ENCODE measurements at places on chromosomes 13 and 19. TPM values are rescaled to one million over a fixed set of nuclear protein-coding genes. Genes with fewer than 3 reads are reported as not detected.

- DNase-seq, result no peak
Measured at GRCh38 chr19:38815059-38816001, 2.6 kb upstream of the LGALS4 start.

- no peak for DNase-seq
Measured at GRCh38 chr13:98989469-98990235, 11.8 kb upstream of the DOCK9 start.

DNA sequence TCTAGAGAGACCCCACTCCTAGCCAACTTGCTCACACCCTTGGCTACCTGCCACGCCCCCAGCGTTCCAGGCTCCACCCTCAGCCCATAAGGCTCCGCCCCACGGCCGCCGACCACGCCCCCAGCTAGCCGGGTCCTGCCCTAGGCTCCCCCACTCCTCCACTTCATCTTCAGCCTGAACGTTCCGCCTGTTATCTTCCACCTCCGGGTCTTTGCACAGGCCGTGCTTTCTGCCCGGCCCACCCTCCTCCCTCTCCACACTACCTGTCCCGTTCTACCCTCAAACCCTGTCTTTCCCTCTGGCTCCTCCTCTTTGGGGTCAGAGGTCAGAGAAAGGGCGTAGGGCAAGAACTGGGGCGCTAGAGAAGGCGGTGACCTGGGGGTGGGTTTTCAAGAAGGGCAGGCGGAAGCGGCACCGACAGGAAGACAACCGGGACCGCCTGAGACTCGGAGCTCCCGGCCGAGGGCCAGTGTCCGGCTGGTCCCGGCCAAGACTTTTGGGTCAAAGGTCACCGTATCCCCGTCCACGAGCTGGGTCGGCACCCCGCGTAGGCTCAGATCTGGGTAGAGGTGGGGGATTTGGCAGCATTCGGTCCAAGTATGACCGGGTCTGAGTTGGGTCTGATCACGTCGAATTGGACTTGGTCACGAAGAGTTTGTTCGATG lies 2.2 kb downstream of the PDE4C start:
- DNase-seq, result no peak

- DNase-seq, result peak; percentile 8
Measured at GRCh38 chr13:28476919-28477708, 17.8 kb downstream of the FLT1 start.

GRCh38 chr19:10408511-10409283 lies 5.4 kb upstream of the CDC37 start:
- no peak for DNase-seq

DNA sequence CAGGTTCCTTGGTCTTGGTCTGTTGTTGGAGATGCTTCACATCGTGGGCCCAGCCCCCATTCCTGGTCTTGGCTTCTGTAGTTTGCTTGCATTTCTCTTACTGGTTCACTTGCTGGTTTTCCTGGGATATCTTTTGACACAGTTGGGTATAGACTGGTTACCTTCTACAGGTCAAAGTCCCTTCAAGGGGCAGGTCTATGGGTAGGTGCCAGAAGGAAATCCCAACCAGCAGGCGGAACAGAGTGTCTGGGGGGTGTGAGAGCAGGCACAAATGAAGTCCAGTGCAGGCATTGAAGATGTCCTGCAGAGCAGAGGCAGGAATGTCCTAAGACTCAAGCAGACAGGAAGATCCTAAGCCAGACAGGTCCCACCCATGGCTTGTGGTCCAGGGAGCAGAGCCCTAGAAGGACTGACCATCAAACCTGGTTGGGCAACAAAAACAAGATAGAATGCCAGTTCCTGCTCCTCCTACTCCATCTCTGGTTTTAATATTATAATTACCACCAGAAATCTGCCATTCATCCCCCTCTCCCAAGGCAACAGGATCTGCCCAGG lies 17.7 kb upstream of the WASF3 start:
- DNase-seq, result no peak

DNA sequence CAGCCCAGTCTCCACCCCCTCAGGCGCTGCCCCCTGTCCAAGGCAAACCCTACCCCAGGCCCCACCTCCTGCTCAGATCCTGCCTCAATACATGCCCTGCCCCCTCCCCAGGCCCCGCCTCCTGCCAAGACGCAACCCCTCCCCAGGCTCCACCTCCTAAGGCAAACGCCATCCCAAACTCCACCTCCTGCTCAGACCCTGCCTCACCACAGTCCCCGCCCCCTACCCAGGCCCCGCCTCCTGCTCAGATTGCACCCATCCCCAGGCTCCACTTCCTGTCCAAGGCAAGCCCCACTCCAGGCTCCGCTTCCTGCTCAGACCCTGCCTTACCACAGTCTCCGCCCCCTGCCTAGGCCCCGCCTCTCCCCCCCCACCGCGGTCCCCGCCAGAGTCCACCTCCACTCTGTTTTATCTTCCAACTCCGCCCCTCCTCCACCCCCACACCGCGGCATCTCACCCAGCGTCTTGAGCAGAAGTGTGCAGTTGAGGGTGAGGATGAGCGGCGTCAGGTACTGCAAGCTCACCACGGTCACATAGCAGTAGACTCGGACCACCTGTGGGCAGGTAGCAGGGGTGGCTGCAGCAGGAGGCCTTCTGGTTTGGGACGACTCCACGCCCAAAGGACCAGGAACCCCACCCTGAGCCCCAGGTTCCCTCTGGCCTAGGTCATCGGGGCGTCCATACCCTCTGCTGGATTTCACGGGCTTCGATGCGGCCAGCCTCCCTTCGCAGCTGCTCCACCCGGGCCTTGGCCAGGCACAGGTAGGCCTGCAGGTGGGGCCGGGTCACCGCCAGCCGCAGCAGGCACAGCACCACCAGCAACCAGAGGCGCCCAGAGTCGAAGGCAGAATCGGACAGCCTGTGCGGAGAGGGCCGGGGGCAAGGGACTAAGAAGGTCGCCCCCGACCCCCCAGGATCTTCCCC lies 17.7 kb downstream of the TMEM161A start:
- no peak for DNase-seq

- peak; percentile 6 for DNase-seq
Measured at GRCh38 chr13:39490136-39490535, 112.9 kb downstream of the LHFPL6 start.

GRCh38 chr19:57267291-57267690 lies 13.0 kb upstream of the ZNF460 start:
- no peak for DNase-seq

DNA sequence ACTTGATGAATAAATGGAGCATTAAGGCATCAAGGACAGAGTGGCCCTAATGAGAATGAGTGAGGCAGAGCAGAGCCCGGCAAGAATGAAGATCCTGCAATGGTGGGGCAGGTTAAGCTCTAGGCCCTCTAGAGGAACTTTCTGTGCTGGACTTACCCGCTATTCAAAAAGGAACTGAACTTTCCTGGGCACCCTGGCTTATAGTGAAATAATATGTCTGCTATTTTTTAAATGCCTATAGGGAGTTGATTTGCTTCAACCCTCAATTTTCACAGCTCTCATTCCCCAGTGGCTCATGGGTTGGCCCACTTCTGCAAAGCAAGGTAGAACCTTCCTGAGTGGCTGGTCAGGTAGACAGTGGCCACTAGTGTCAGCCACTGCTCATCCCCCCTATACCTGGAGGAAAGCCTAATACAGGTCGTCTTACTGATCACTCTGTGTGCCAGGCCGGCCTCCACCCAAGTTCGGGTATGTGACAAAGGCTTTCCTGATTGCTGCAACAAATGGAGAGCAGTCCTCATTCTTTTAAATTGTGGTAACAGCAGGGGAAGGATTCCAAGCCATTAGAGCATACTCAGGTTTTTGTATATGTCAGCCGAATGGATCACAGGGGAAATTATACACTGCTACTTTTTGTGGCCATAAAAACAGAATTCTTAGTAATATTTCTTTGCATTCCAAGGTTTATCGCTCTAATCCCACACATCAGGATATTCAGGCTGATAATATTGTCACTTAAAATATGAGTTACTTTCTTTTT lies 103.0 kb downstream of the KL start:
- no peak for DNase-seq

- no peak for DNase-seq
Measured at GRCh38 chr13:111865826-111866225, 201.1 kb upstream of the SOX1 start.

DNA sequence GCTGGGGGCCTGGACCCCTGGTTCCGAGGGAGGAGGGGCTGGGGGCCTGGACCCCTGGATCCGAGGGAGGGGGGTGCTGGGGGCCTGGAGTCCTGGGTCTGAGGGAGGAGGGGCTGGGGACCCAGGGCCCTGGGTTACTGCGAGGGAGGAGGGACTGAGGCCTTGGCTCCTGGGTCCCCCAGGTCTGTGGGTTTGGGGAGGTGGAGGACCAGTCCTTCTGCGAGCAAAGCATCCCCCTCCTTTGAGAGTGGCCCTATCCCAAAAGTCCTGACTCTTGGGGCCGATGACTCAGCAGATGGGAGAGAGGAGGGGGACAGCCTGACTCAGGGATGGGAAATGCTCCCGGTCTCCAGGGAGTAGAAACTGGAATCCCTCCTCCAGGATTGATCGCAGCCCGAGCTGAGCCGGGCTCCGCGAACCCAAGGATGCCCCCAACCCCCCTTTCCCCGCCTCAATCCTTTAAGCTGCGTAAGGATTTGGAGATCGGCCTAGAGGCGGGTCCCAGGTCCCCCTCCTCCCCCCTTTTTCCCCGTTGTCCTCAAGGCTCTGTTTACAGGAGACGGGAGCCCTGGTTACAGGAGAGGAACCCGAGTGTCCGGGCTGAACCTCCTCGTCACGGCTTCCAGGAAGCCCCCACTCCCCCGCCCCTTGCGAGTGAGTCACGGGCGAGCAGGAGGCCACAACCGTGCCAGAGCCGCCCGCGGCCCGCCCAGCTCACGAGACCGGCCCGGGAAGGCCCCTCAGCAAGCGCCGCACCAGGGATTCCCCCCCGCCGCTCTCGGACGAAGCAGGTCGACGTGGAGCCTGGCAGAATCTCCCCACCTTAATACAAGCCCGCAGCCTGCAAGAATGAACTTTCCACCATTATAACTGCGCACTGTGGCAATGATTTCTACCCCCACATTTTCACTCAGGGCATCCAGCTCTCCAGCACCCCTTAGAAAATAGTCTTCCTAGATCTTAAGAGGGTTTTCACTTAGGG lies 3.0 kb upstream of the ZFP36 start:
- peak; percentile 98 for DNase-seq

DNA sequence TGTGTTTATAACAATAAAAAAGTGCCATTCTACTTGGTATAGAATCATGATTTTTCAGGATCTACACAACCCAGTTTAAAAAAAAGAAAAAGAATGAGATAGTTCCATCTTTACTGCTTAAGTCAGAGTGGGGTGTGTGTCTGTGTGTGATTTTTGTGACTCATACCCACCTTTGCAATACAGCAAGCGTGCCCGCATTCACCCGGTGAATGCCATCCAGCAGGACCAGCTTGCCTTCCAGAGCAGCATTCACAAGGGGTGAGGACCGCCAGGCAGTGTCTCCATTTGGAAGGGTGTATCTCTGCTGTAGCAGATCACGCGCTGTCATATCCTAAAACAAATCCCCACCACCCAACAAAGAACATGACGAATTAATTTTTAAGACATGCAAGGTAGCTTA lies 127.7 kb downstream of the VWA8 start:
- no peak for DNase-seq

Gene ZNF302
- total RNA-seq, result 19.5 TPM

Gene CYP4F2
- total RNA-seq, result not detected

Gene PLIN5
- not detected for total RNA-seq

Gene SIN3B
- total RNA-seq, result 18.8 TPM

Data from SJSA1 (cell line).